ENCODE measurements at places on chromosomes 4 and X.
A peak's percentile ranks its signal among the peaks of the same experiment; 100 is the strongest.

GRCh38 chr4:112515198-112516065, 548 bp downstream of the NEUROG2 start:
- DNase-seq, result peak; percentile 45

DNA sequence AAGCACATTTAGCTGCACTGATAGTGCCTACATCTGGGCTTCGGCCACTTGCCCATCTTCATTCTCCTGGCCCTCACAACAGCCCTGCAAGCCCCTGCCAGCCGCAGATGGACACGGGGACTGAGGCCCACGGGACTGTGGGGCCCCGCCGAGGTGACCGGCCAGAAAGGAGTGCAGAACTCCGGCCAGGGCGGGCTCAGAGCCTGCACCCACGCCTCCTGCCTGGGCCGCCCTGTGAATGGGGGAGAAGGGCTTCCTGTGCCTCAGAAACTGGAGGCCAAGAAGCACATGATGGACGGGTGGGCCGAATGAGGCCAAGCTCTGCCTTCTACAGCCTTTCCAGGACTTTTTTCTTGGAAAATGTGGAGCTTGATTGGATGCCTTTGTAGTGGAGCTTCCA, 35.7 kb upstream of the HGFAC start:
- DNase-seq, result no peak

DNA sequence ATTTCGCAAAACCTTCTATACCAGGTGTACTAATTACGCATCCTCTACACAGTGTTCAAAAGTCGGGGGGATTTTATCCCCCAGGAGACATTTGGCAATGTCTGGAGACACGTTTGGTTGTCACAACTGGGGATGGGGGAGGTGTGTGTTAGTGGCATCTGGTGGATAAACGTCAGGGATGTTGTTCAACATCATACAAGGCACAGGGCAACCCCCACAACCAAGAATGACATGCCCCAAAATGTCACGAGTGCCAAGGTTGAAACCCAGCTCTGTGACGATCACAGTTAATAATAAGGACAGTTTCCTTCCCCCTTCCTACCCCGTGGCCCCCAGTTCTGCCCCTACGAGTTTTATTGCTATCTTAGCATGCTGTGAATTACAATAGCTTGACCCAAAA, 15.9 kb upstream of the SEL1L3 start:
- DNase-seq, result no peak

GRCh38 chr4:73446336-73446938, 10.4 kb downstream of the AFP start:
- DNase-seq, result peak; percentile 88

GRCh38 chr4:89056292-89056952, 563 bp downstream of the FAM13A start:
- DNase-seq, result no peak

DNA sequence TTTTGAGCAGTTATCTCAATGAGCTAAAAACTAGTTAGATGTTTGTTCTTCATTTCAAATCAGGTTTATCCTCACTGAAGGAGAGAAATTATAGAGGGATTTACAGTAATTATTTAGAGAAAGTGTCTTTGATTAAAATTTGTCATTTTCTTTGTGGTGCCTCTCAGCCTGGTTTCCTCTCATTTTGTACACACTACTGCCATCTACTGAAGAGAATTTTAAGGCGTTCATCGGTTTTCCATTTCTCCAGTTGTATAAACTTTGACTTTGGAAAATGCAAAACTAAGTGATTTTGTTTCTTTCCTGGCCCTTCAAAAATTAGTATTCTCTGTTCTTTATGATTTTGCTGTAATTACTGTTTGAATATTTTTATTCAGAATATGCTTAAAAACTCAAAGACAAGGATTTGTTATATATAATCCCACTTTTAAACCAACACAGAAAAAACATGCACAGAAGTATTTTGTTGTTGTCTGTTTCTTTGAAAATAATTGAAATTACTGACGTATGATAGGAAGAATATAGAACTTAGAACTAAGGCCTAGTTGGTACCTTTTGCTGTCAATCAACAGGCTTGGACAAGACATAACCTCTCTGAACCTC, 34.4 kb upstream of the ANXA3 start:
- peak; percentile 64 for DNase-seq

- DNase-seq, result peak; percentile 5
Observed at GRCh38 chr4:104879367-104879766, 267.3 kb upstream of the TET2 start.

DNA sequence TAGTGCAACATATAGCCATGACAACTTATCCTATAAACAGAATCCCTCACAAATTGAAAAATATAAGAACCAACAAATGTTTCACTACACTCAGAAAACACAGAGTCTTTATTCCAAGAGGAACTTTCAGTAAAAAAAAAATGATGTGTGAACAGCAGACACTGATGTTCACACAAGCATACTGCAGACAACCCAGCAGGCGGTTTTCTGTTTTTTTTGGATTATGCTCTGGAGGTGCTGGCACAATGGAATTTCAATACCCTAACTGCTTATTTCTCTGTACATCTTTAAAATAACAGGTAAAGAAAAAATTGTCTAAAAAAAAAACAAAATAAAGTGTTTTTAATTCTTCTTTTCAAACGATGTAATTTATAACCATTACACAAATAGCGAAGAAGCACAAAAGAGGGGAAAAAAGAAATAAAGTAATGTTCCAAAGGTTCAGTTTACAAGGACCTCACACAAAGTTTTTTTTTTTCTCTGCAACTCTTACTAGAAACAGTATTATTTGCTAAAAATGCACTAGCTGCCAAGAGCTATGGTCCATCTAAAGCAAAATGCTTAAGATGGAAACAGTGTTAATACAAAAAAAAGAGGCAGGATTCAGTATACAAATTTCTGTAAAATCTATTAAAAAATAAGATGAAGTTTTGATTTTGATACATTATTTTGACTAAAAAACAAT, 55.3 kb downstream of the ANAPC10 start:
- no peak for DNase-seq

DNA sequence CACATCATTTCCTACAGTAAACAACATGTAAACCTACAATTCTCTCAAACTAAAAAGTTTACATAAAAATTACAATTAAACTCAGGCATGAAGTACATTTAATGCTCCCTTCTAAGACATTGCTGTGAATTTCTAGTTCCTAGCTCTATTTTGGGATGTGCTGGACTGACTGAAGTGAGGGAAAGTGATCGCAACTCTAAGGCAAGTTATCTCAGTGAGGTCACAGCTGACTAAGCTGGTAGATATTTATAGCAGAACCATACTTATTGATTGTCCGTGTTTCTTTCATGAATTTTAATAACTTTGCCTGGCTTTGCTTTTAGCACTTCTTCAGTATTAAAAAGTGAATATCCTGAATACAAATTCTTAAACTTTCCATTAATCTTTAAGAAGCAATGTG, 570.4 kb upstream of the GALNTL6 start:
- no peak for DNase-seq

DNA sequence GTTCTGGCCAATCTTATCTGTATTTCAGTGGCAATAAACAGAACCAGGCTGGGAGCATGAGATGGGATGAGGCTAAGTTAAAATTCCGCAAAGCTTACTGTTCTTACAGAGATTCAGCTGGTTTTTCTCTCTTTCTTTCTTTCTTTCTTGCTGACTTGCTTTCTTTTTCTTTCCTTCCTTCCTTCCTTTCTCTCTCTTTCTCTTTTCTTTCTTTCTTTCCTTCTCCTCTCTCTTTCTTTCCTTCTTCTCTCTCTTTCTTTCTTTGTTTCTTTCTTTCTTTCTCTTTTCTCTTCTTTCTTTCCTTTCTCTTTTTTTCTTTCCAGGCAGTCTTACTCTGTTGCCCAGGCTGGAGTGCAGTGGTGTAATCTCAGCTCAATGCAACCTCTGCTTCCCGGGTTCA, 24.4 kb downstream of the SPACA5B start:
- no peak for DNase-seq

DNA sequence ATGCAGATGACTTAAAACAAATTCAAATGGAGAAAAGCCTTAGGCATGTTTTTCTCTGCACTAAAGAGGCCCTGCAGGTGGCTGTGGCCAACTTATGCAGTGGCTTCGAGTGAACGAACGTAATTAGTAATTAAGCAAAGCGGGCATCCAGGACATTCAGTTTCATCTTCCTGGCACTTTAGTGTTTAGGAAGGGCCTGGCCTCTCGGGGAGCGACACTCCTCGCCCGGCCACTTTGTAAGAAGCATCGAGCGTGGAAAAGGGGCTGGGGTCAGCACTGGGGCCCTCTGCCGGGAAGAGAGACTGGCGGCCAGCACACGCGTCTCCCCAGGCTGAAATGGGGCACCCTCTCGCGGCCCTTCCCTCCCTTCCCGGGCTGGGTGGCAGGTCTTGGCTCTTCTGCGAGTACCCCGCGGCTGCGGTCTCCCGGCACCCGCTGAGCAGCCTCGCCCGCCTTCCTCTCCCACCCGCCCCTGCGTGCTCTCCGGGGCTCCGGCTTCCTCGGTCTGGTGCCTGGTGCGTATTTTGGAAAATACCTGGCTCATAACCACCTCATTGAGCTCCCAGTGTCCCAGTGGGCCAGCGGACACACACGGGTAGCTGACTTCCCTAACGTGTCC, 677 bp upstream of the CYP4V2 start:
- DNase-seq, result peak; percentile 69

- DNase-seq, result no peak
Observed at GRCh38 chr4:28548136-28548535, 1687.5 kb downstream of the STIM2 start.

- no peak for DNase-seq
Observed at GRCh38 chr4:47084795-47085194, 53.4 kb downstream of the GABRB1 start.

- DNase-seq, result no peak
Observed at GRCh38 chr4:46817806-46818205, 91.2 kb downstream of the COX7B2 start.

DNA sequence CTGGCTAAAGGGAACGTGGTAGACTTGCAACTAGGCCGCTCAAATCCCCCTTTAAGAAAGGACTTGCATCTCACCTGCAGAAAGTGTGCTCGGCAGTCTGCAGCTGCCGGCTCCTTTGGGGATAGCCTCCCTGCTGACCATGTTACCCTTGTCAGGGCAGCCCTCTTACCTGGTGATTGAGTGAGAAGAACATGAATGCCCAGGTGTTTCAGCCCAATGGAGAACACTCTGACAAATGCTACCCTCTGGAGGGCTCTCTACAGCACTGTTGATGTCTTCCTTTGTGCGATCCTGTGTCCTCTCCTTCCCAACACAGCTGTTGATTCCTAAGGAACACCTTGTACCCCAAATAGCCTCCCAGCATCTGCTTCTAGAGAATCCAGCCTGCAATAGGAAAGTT, 178.7 kb upstream of the LDB2 start:
- no peak for DNase-seq

DNA sequence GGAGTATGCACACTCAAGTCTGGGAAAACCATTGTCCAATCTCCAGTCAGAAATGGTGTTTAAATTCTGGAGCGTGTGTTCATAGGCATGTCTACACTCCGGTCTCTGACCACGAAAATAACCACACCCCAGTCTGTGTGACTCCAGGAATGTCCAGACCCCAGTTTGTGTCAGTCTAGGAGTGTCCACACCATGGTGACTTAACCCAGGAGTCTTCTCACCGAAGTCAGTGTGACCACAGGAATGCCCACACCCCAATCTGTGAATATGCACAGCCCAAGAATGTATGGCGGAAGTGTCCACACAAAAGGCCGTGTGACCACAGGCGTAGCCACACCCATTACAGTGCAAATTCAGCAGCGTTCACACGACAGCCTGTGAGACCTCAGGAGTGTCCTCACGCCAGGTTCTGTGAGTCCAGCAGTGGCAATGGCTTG, 11.4 kb downstream of the FTSJ1 start:
- DNase-seq, result peak; percentile 39

- peak; percentile 76 for DNase-seq
Observed at GRCh38 chr4:88054901-88055300, 47.5 kb downstream of the PKD2 start.

GRCh38 chrX:136258951-136259350, 7.8 kb upstream of the MAP7D3 start:
- no peak for DNase-seq

GRCh38 chr4:12211636-12212035, 782.9 kb upstream of the HS3ST1 start:
- no peak for DNase-seq

DNA sequence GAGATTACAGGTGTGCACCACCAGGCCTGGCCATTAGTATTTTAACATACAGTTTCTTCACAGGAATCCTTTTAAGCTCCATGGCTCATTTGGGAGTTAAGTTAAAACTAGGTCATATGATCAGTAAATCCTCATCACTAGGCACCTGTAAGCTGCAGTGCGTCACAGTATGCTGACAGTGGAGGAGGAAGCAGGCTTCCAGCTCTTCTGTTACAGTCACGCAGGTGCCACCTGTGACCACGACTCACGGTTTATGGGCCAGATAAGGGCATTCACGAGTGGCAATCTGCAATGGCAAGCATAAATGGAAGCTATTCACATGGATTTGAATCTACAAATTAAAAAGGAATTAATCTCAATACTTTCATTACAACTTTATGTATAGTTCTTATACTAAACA, 129.4 kb upstream of the BCOR start:
- DNase-seq, result no peak

DNA sequence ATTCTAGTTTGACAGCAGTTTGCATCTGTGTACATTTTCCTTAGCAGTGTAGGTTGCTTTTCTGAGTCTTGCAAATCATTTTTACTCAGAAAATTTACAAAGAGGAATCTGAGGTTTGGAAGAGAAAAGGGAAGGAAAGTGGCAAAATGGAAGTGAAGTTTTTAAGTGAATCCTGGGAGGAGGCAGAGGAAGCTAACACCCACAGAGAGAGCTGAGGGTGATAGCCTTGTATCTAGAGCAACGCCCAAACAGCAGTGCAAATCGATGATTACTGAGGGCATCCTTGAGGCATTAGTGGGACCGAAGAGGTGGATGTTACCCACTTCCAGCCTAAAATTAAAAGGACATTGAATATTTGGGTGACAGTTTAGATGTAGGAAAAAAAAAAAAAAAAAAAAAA, 31.8 kb downstream of the KLF3 start:
- peak; percentile 41 for DNase-seq

GRCh38 chrX:19017271-19017670, 33.4 kb upstream of the PHKA2 start:
- peak; percentile 21 for DNase-seq

DNA sequence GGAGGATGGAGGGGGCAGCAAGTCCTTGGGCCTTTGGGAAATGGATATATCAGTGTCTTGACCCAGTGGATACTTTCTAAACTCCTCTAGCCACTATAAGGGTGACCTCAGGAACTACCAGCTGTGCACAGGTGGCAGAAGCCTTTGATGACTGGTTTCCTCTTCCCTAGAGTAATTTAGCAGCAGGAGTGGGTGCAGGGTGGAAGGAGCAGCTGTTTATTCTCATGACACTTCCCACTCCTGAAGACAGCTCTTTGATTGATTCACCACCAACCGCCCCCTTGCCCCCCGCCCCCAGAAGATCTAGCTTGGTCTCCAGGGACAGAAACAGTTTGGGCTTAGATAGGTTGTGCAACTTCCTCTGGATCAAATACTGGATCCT, 63.0 kb downstream of the GPC3 start:
- DNase-seq, result no peak

DNA sequence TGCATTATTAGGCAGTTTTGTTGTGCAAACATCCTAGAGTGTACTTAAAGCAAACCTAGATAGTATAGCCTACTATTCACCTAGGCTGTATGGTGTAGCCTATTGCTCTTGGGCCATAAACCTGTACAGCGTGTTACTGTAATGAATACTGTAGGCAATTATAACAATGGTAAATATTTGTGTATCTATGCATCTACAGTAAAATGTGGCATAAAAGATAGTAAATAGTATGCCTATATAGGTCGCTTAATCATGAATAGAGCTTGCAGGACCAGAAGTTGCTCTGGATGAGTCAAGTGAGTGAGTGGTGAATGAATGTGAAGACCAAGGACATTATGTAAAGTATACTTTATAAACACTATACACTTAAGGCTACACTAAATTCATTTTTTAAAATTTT, 16.6 kb downstream of the USO1 start:
- no peak for DNase-seq

All from hematopoietic multipotent progenitor cell treated with erythropoietin and hydrocortisone succinate and interleukin-3 and kit ligand, for 6 days (in vitro differentiated cells).